ENCODE measurements at places on chromosomes 1 and 21. TPM values are rescaled to one million over a fixed set of nuclear protein-coding genes. Genes with fewer than 3 reads are reported as not detected.

S1PR1 gene
- total RNA-seq, result 137 TPM

DNA sequence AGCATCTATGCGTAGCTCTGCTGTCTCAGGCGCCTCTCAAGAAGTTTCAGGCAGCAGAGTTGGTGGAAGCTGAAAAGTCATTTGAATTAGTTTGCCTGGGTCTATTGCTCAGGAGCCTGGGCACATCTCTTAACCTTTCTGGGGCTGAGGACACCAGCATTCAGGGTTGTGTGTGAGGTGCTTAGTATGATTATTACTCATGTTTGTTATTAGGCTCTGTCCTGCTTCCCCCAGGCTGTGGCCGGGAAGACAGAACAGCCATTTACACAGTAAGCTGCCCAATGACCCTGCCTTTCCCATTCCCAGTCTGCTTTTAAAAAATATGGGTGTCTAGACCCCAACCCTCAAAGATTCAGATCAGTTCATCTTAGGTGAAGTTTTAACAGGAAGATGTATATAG is 53.9 kb upstream of the CACNA1E start:
- no peak for DNase-seq

BGLAP gene
- 2.4 TPM for total RNA-seq

GRCh38 chr1:52632732-52633290 is at the start of gene SHISAL2A:
Gene SHISAL2A, plus strand, starts transcription at chr1:52633168. Its CDS starts 326 bp downstream, at chr1:52633494.
- no peak for DNase-seq

- no peak for DNase-seq
Measured at GRCh38 chr1:186165303-186165702, 209.8 kb downstream of the TPR start.

- no peak for DNase-seq
Measured at GRCh38 chr1:17933971-17934370, 173.6 kb upstream of the IGSF21 start.

GRCh38 chr1:24206083-24206464 is 19.0 kb upstream of the IFNLR1 start:
- DNase-seq, result no peak

- peak; percentile 42 for DNase-seq
Measured at GRCh38 chr1:71307451-71307850, 226.6 kb upstream of the ZRANB2 start.

IGFN1 gene
- not detected for total RNA-seq

S100B gene
- not detected for total RNA-seq

DNA sequence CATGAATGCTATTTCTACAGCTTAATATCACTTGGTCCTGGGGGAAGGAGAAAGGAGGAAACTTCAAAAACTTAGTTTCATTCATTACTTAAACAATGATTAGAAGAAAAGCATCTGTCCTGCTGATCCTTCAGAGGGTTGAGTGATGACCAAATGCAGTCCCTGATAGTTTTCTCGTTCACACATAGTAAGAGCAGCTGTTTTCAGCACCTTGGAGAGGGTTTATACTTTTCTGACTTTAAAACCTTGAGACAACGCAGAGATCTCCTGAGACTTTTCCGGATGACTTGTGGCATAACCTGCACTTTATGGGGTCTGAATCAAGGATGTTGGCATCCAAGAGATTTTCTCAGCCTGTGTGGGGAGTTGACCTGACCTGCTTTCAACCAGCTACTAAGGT is 94.0 kb upstream of the KCND3 start:
- peak; percentile 4 for DNase-seq

ZZZ3 gene
- total RNA-seq, result 48.4 TPM

ICOSLG gene
- total RNA-seq, result 3.4 TPM

TRIM45 gene
- 3.3 TPM for total RNA-seq

TSSK3 gene
- total RNA-seq, result 1.1 TPM

- DNase-seq, result no peak
Measured at GRCh38 chr1:242189591-242189990, 190.7 kb upstream of the MAP1LC3C start.

ZNF692 gene
- total RNA-seq, result 36.6 TPM

BTF3L4 gene
- total RNA-seq, result 43.2 TPM

GJC2 gene
- total RNA-seq, result 1.2 TPM

TAS1R1 gene
- not detected for total RNA-seq

- no peak for DNase-seq
Measured at GRCh38 chr21:44437371-44437695, 18.0 kb upstream of the LRRC3 start.

CATSPERE gene
- 1.9 TPM for total RNA-seq

Measured in endothelial cell of umbilical vein (primary cell).